Smooth muscle cell of the brain vasculature (primary cell): ENCODE measurements at places on chromosomes 12 and 14.

GRCh38 chr12:91216871-91217270 lies 34.3 kb upstream of the DCN start:
- no peak for DNase-seq

GRCh38 chr12:96271469-96272199 lies 77.5 kb downstream of the ELK3 start:
- DNase-seq, result no peak

DNA sequence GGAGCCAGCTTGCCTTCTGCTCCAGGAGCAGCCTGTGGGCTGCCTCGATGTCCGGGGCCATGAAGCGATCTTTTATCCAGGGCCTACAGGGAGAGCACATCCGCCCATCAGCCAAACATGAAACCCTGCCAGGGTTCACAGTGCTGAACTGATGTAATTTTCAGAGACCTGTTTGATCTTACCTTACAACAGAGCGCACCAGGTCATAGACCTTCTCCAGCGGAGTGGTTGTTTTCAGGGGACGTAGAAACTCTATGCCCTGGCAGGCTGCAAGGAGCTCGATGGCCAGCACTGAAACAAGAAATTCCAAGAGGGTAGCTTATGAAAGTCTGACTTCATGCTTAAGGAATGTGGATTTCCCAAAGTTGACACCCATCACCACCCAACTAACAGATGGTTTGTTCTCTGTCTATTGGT lies 19.7 kb downstream of the HAL start:
- DNase-seq, result no peak

- DNase-seq, result no peak
Measured at GRCh38 chr12:64724201-64724745, 34.9 kb downstream of the GNS start.

DNA sequence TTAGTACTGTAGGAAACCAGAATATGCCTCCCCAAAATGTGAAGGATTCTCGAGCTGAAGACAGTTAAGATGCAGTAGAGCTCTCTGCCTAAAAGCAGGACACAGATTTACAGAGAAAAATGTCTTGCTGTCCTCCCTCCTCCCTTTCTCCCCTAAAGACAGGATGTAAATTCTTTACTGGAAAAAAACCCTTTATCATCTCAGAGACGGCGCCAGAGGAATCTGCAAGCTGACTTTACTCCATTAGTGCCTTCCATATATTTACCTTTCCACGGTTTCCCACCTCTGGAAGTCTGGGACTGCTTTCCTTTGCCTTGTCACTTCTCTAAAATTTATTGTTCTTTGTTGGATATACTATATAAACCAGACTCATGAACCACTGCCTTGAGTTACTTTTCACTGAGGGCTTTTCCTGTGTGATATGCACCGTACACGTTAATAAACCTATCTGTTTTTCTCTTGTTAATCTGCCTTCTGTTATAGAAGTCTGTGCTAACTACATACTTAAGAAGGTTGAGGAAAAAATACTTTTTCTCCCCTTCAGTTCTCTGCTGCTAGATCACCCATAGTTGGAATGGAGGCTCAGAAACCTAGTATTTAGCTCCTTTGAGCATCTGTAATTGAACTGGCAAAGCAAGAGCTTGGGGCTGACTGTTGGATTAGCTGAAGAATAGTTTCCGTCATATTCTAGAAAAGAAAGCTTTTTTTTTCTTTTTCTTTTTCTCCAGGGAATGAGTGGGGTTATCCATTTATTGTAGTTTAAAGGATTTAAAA lies 99.9 kb downstream of the RAD51B start:
- no peak for DNase-seq

- no peak for DNase-seq
Measured at GRCh38 chr14:31206536-31207286, 882 bp downstream of the HECTD1 start.

DNA sequence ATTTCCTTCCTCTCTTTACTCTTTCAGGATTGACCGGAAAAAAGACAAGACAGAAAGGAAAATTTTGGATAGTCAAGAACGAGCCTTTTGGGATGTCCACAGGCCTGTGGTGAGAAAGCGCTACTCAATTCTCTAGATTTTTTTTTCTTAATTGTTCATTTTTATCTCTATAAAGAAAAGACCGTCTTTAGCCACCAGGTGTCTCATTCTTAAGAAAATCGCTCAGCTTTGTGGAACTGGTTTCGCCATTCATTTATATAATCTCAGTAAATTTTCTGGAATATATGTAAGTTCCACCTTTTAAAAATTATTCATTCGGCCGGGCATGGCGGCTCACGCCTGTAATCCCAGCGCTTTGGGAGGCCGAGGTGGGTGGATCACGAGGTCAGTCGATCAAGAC lies 421.1 kb downstream of the DPF3 start:
- DNase-seq, result no peak

DNA sequence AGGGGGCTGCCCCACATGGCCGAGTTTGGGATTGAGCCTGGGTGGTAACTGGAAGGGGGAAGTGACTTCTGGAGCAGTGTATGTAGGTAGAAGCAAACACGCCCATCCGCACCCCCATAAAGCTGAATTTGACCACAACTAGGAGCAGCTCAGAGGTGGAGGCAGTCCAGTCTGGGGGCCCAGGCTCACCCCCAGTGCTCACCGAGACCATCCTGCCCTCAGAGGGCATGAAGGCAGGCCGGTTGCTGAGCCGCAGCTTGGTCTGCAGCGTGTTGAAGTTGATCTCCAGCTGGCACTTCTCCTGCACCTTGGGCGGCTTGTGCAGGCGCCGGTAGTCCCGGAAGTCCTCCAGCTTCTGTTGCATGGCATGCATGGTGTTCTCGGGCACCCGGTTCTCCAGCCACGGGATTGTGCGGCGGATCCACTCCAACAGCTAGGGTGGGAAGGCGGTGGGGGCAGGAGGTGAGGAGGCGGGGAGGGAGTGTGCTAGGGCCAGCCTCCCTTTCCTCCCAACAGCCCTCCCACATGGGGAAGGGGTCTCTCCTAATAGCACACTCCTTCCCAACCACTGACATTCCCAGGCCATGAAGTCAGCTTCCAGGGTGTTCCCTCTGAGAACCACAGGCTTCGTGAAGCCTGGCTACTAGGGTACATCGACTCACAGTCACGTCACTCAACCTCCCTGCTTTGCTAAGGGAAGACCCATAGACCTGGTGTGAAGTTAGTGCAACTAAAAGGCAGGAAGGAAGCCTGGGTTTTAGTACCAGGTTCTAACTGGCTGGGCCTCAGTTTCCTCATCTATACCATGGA lies 87.0 kb downstream of the ACTN1 start:
- no peak for DNase-seq

- no peak for DNase-seq
Measured at GRCh38 chr14:89674936-89675335, 257.9 kb upstream of the FOXN3 start.

DNA sequence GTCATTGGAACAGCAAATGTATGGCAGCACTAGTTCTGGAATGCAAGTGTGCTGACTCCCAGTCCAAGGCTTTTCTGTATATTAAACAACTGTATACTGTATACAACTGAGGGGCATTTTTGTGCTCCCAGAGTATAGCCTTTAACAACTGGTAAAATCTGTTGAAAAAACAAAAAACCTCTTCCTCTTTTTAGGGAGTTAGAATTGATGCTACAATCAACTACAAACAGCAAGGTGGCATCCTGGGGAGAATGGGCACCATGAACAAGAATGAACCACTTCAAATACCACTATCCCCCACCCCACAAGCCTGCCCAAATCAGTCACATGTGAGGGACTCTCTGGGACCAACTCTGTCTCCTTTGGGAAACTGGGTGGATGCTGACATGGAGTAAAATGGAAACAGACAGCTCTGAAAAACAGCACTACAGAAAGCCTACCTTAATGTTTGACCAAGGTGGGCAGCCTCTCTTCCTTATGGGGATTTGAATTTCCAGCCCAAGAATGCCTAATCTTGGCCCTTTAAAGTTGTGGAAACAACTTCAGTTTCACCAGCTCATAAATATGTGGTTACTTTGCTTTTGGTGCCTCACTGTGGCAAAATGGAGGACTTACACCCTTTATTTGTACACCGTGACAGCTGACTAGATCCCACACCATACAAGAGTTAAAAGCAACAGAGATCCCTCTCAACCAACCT lies 7.5 kb downstream of the VTI1B start:
- peak; percentile 39 for DNase-seq

GRCh38 chr14:77086017-77086727 lies 11.9 kb upstream of the CIPC start:
- DNase-seq, result no peak

GRCh38 chr14:38357557-38357956 lies 101.7 kb upstream of the CLEC14A start:
- DNase-seq, result peak; percentile 31

DNA sequence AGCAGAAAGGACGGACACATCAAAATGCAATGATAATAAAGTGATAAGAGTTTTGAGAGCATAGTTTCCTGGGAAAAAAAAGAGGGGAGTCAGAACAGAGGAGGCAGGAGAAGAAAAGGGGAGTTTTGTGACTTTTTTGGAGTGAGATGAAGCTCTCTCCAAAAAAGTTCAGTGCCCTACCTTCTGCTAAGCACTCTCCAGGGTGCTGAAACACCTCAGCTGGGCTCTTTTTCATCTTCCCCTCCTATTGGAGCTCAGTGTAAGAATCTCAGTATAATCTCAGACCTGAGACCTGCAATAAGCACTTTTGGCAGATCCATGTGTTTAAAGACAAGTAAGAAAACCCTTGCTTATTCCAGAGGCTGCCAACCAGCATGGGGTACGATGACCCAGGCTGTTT lies 58.9 kb upstream of the SRRM4 start:
- DNase-seq, result no peak

DNA sequence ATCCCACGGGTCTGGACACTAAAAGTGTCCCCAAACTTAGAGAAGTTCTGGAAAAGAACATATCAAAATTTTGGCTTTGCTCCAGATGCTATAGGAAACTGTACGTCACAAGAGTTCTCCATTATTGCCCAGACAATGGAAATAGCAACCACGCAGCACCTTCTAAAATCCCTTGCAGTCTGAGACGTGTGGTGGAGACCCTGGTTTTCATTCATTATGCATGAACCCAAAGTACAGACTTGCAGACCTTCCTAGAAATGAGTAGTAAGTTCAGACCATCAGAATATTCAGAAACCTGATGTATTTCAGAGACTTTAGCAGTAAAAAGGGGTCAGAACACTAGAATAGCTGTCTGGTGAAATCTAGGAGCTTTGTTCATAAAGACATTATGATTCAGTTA lies 50.0 kb upstream of the BCL2L14 start:
- no peak for DNase-seq

GRCh38 chr12:19457561-19457960 lies 18.3 kb downstream of the AEBP2 start:
- DNase-seq, result no peak

DNA sequence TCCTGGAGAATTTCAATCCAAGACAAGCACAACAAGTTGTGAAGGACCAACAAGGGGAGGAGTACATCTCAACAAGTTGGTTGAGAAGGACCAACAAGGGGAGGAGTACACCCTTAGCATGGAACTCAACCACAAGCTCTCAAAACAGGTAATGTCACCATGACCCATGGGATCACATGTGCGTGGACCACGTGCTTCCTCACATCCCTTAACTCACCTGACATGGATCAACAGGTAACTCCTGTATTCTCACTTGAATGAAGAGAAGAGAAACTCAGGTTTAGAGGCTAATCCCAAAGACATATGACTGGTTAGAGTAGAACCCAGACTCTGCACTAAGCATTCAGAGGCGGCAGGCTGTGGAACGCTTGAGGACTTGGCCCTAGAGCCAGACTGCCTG lies 6.2 kb downstream of the CRACR2A start:
- no peak for DNase-seq

DNA sequence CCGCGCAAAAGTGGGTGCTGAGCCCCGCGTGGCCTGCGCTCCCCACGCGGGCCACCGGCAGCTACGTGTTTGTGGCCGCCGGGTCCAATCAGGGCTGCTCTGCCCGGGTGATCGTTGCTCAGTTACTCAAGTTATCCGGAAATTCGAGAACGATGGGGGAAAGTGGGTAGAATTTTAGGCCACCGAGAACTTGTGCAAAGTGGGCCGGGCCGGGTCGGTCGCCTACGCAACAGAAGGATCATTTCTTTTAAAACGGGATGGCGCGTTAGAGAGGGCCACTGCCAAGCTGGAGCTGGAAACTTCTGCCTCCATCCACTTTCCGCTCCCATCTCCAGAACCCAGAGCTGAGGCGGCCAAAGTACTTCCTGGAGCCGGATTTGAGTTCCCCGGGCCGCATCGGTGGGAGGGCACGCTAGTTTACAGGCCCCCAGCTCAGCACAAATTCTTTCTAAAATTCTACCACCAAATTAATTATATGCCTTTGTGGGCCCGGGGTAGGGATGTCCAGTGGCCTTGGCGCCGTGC lies 3.5 kb downstream of the RFX4 start:
- no peak for DNase-seq

GRCh38 chr14:80699861-80700260 lies 241.7 kb downstream of the CEP128 start:
- no peak for DNase-seq

- no peak for DNase-seq
Measured at GRCh38 chr12:12788675-12789368, 3.4 kb downstream of the APOLD1 start.

GRCh38 chr12:124539084-124540041 lies 28.0 kb downstream of the NCOR2 start:
- no peak for DNase-seq

GRCh38 chr14:39912192-39913100 lies 480.2 kb upstream of the FBXO33 start:
- DNase-seq, result no peak

- no peak for DNase-seq
Measured at GRCh38 chr12:108287227-108287626, 51.9 kb downstream of the CMKLR1 start.

GRCh38 chr12:16165506-16165905 lies 112.0 kb downstream of the SLC15A5 start:
- peak; percentile 4 for DNase-seq

DNA sequence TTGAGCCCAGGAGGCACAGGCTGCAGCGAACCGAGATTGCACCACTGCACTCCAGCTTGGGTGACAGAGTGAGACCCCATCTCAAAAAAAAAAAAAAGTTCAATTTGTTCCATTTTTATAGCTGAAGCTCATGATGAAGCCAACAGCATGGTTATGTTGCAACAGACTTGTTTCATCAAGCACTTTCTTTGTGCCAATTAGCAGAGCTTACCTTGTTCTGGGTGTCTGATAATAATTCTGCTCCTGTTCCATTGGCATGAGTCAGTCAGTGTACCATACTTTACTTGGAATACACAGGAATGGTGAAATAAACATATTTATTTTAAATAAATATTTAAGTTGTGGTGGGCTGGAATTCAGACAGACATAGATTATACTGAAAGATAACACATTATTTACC lies 100.8 kb upstream of the DAAM1 start:
- no peak for DNase-seq

- no peak for DNase-seq
Measured at GRCh38 chr14:27686137-27686536, 1080.5 kb upstream of the FOXG1 start.

GRCh38 chr14:101827286-101827685 lies 65.8 kb downstream of the PPP2R5C start:
- DNase-seq, result no peak

DNA sequence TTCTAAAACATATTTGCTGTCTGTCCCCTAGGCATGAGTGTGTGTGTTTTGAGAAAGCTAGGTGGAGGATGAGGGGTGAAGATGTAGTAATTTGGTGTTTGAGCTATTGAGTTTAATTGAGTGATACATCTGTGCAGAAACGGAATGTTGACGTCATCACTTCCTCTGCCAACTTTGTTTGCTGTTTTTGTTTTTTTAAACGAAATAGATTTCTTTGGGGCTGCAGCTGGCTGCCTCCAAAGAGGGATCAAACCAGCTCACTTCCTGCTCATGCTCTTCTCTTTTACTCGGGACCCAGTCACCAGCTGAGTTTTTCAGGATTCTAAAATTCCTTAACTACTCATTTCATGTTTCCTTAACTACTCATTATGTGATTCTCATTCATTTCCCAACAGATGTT lies 19.5 kb upstream of the CRACR2A start:
- no peak for DNase-seq

GRCh38 chr14:35470755-35471154 lies 63.2 kb upstream of the INSM2 start:
- DNase-seq, result no peak
